ENCODE measurements at places on chromosomes 11 and 22.

- peak; percentile 45 for DNase-seq
These were observed 33.5 kb upstream of the OR10W1 start for GRCh38 chr11:58301576-58301975.

DNA sequence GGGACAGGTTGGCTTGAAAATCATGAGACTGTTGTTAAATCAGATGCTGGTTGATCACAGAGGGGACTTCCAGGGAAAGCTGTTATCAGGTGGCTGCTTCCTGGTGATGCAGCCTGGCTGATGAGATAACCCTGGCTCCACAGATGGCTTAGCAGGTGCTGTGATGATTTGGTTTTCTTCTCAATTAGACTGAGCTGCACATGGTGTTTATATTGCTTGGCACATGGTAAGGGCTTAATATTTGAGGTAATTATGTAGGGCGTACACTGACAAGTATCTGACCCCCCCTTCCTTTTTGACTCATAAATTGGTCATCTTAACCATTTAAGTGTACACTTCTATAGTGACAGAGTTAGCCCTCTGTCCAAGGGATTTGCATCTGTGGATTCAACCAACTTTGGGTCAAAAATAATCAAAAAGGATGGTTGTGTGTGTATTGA lies 7.0 kb downstream of the RPS3 start:
- no peak for DNase-seq

DNA sequence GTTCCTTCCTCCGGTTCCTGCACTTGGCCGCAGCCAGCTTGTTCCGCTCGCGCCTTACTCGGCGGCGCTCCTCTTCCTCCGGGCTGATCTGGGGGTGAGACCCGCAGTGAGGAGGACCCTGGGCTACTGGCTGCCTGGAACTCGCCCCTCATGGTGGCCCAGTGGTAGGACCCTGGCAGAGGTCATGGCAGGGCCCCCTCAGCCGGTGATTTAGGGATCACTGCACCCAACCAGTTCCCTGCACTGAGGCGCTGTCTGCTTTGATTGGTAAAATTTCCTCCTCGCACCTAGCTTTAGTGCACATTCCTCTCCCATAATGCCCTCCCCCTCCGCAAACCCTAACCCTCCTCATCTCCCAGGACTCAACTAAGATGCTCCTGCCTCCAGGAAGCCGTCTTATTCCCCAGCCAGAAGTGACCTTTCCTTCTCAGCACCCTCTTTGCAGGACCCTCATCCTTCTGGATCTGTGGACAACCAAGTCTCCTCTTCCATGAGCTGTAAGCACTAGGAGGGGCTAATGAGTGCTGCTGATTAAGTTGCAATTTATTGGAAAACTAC lies 3.6 kb downstream of the CCDC85B start:
- DNase-seq: no peak

- no peak for DNase-seq
These were observed 26.0 kb downstream of the LRRC32 start for GRCh38 chr11:76644591-76644990.

GRCh38 chr11:29333993-29334775 lies 682.6 kb downstream of the KCNA4 start:
- no peak for DNase-seq

GRCh38 chr11:45794169-45794568 lies 10.8 kb upstream of the SLC35C1 start:
- no peak for DNase-seq

GRCh38 chr11:69096473-69096872 lies 47.7 kb downstream of the TPCN2 start:
- DNase-seq: no peak

- DNase-seq: no peak
These were observed 883 bp upstream of the HMOX1 start for GRCh38 chr22:35380013-35380412.

GRCh38 chr11:65156926-65157325 lies 13.1 kb upstream of the SPDYC start:
- no peak for DNase-seq

GRCh38 chr11:111510311-111510710 lies 1.9 kb downstream of the BTG4 start:
- DNase-seq: no peak

GRCh38 chr11:2555336-2555735 lies 110.5 kb downstream of the KCNQ1 start:
- no peak for DNase-seq

GRCh38 chr11:99199341-99199740 lies 178.6 kb downstream of the CNTN5 start:
- peak; percentile 36 for DNase-seq

DNA sequence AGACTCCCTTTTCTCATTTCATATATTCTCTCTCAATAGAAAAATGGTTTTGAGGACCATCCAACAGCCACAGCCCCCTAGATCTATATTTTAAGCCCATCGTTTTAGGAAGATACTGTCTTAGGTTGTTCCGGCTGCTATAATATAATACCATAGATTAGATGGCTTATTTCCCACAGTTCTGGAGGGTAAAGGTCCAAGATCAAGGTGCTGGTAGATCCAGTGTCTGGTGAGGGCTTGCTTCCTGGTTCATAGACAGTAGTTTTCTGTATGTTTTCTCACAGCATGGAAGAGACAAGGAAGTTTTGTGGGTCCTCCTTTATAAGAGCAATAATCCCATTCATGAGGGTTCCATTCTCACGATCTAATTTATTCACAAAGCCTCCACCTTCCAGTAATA lies 215.1 kb downstream of the AASDHPPT start:
- DNase-seq: no peak

GRCh38 chr11:61709572-61709971 lies 29.4 kb downstream of the DAGLA start:
- no peak for DNase-seq

- no peak for DNase-seq
These were observed 88.5 kb upstream of the CSNK2A3 start for GRCh38 chr11:11441516-11441915.

Measured in skeletal muscle cell (primary cell).